GF-D8 (cell line): ENCODE measurements at places on chromosomes 13 and 19.

GRCh38 chr13:112531263-112531794 lies 56.6 kb downstream of the TUBGCP3 start:
- no peak for DNase-seq

- DNase-seq = no peak
These were observed 1.5 kb downstream of the ZNF235 start for GRCh38 chr19:44303320-44303719.

GRCh38 chr19:508204-509150 lies 1.2 kb downstream of the TPGS1 start:
- no peak for DNase-seq

DNA sequence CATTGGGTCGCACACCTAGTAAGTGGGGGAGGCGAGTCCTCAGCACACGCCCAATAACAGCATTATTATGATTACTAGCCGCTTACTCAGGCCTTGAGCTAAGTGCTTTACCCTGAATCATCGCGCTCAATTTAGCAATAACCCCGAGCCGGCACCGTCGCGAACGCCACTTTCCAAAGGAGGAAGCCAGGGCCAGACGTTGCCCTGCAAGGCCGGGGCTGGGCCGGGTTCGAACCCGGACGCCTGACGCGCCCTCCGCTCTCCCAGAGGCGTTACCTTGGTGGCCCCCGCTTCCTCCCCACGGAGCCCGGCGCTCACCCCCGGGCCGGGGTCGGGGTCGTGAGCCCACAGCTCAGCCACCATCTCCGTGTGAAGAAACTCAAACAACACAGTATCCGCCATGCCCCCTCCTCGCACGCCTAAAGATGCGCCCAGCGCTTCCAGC lies at the start of gene TRAPPC6A:
Gene TRAPPC6A (minus strand): TSS at position 421 of the 445 bp plus-strand sequence. CDS start 19 bp downstream, at position 402.
- peak; percentile 63 for DNase-seq

DNA sequence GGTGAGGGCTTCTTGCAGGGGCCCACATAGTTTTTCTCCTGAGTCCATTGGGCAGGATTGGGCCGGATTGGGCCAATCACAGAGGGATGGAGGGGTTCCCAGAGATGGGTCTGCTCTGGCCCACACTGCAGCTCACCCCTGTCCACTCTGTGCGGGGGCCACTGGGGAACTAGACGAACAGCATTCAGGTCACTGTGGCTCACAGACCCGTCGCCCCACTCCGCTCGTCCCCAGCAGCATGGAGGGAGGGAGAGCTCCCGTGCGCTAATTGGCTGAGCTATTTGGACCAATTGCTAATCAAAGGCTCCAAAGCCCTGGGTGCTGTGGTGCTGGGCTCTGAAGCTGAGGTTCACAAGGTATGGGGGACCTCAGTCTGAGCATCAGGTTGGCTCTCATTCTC lies 11.3 kb downstream of the NACC1 start:
- DNase-seq = no peak

- DNase-seq = no peak
These were observed 201.5 kb downstream of the TM9SF2 start for GRCh38 chr13:99702687-99703319.

- DNase-seq = no peak
These were observed 8.9 kb upstream of the GDF15 start for GRCh38 chr19:18377026-18377425.

- DNase-seq = no peak
These were observed 53.1 kb upstream of the CYSLTR2 start for GRCh38 chr13:48600374-48601364.

- DNase-seq = no peak
These were observed 383.8 kb downstream of the DLEU7 start for GRCh38 chr13:50459658-50460057.

DNA sequence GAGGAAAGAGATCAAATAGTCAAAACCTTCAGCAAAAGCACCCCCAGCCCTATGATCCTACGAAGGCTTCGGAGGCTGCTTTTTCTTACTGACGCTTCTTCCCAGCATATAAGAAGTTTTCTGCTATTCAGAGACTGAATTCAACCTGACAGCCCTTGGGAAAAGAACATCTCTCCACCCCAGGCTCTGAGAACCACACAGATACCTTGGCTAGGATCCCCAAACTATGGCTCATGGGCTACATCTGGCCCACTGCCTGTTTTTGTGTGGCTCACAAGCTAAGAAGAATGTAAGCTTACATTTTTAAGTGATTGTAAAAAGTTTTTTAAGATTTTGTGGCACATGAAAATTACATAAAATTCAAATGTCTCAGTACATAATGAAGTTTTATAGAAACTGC lies 3.0 kb downstream of the SLC15A1 start:
- no peak for DNase-seq

GRCh38 chr13:20997301-20998161 lies 63.9 kb downstream of the LATS2 start:
- DNase-seq = no peak

GRCh38 chr19:3708207-3708931 lies at the start of gene TJP3:
Gene TJP3 (plus strand): TSS chr19:3708384. CDS start chr19:3728433, 20,049 bp downstream.
- DNase-seq = no peak

GRCh38 chr19:45913874-45914830 lies at the start of gene NANOS2:
Gene NANOS2 (minus strand): TSS chr19:45914778. CDS start chr19:45914693, 85 bp downstream.
- DNase-seq = no peak

GRCh38 chr13:36124236-36124822 lies 6.9 kb downstream of the DCLK1 start:
- DNase-seq = no peak

GRCh38 chr19:16890461-16891184 lies 1.8 kb downstream of the F2RL3 start:
- DNase-seq = no peak

GRCh38 chr19:827710-828321 lies at the start of gene AZU1:
Gene AZU1 (plus strand): TSS chr19:827837. CDS start chr19:827847, 10 bp downstream.
- peak; percentile 61 for DNase-seq
